Activated T-cell treated with anti-CD3 and anti-CD28 coated beads for 1 hour (primary cell): ENCODE measurements at places on chromosomes 13 and 19.

DNA sequence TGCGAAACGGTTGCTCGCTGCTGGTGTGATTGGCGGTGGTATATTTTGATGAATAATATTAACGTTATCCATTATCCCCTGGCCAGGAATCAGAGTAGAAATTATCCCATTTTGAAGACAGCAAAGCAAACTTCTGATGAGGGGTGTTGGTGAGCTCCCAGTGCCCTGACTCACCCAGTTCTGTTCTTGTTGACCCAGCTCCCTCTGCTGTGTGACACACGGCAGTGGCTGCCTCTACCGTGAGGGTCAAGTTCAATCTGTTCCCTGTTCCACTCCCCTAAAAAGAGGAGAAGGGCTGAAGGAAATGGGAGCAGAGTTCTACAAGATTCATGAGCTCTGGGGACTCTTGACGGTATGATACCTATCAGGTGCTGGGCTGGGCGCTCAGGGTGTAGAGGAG lies 2.0 kb downstream of the CAMSAP3 start:
- DNase-seq, result no peak

DNA sequence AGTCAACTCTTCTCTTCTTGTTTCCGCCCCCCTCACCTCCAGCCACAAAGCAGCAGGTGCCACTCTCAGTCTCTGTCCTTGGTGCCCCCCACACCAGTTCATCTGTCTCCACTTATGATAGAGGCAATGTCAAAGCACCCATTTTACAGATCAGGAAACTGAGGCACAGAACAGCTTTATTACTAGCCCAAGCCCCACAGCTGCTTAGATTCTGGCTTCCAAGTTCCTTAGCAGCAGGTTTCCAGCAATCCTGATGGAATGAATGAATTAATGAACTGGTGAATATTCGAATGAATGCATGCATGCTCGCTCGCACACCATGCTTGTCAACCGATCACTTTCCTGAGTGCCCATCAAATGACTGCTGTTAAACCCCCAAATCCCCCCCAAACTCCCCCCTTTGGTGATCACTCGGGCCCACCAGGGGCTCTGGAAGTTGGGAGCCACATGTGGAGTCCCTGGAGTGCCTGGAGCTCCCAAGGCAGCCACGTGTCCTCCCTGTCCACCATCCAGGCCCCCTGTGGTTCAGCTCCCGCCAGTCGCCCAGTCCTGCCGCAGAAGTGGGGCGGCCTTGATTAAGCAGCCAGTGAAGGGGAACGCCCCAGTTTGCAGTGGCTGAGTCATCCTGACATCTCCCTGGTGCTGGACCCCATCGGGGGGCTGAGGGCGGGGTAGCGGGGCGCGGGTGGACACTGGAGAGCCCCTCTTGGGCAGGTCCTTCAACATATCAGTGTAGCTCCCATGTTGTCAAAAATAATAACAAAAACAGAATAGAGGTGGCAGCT lies 6.8 kb downstream of the PTPRS start:
- DNase-seq, result no peak

DNA sequence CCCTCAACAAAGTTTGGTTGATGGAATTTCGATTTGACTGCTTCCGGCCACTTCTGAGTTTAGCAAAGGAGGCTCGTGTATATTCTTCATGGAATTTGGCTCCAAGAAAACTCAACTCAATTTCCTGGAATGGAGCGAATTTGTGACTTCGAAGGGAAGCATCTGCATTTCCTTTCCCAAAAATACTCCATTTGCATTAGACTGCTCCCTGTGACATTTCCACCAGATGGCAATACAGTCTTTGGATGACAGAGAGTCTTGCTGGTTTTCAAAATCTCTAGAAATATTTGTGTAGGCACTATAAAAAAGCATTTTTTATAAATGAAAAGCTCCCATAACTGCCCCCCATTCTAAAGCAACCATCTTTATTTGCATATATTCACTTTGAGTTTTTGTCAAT lies 4.1 kb downstream of the C1QTNF9 start:
- no peak for DNase-seq

DNA sequence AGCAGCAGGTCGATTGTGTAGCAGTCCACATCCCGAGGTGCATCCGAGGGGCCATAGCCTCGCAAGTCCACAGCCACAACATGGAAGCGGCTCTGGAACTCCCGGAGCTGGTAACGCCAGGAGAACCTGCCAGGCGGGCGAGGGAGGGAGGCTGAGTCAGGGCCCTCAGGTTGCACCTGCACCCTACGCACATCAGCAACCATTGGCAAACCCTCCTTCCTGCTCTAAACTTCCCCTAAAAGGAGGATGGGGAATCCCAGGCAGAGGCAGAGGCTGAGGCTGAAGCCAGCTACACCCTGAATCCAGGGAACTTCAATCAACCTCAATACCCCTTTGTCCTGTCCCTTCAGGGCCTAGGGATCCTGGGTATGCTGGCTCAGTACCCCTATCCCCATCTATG lies 977 bp downstream of the EPHX3 start:
- DNase-seq, result no peak

- no peak for DNase-seq
Observed at GRCh38 chr13:64482373-64482772, 2747.8 kb downstream of the PCDH9 start.

GRCh38 chr13:43195551-43195950 lies 172.2 kb downstream of the DNAJC15 start:
- no peak for DNase-seq

GRCh38 chr19:45130888-45131615 lies 29.7 kb downstream of the NKPD1 start:
- no peak for DNase-seq

DNA sequence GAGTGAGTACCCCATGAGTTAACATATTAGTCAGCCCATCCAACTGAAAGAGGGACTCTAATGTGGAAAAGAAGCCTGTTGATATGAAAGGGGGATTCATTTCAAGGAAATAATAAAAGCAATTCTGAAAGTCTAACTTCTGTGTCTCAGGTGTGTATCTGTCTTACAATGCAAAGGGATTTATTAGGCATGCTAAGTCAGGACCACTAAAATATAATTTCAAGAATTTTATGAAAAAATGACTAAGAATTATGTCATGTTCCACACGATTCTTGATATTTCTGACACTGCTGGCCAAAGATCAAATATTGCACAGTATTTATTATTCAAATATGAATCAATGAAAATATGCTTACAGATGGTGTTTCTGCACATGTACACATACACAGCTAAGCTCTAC lies 130.8 kb downstream of the KLF12 start:
- DNase-seq, result no peak

DNA sequence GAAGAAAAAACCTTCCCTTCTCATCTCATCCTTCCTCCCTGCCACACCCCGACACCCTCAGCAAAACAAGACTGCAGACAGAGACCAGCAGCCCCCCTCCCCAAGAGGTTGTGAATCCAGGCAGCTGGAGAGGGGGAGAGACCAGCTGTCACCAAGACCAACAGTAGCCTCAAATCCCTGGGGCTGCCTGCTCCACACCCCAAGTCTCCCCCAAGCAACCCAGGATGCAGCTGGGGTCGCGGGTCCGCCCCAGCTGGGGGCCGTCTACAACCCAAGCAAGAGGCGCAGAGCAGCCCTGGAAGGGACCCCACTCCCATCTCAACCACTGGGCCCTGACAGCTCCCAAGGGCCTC lies 7.1 kb downstream of the KLF16 start:
- no peak for DNase-seq

DNA sequence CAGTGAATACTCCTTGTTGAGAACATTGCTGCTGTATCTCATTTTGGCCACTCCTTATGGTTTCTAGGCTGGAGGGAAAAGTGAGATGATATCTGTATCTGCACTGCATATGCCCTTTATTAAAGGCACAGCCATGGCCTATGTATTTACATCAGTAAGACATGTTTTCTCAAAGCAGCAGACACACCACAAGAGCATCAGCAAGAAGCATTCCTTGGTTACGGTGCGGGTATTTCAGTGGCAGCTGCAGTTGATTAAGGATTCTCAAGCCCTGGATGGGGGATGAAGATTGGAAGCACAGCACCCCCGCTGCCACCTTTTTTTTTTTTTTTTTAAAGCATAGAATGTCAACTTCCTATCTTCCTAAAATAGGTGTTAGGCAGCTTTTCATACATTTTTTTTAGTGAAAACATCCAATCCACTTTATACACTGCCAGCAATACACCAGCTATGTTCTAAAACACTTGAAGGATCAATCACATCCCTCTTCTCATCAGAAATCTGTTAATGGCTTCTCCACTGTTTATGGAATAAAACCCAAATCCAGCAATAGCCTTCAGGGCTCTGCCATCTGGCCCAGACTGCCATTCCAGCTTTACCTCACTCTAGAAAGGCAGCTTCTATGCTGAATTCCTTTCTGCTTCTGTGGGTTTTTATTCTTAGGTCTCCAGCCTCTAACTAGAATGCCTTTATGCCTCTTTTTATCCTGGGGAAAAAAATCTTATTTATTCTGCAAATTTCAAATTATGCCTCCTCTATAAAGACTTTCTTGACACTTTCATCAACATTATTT lies 331.0 kb downstream of the DNAJC15 start:
- no peak for DNase-seq

- DNase-seq, result no peak
Observed at GRCh38 chr19:55694241-55694655, 19.2 kb downstream of the EPN1 start.

GRCh38 chr13:40494513-40494912 lies 171.9 kb downstream of the FOXO1 start:
- DNase-seq, result no peak

GRCh38 chr19:5086725-5087439 lies 118.0 kb downstream of the KDM4B start:
- DNase-seq, result no peak

DNA sequence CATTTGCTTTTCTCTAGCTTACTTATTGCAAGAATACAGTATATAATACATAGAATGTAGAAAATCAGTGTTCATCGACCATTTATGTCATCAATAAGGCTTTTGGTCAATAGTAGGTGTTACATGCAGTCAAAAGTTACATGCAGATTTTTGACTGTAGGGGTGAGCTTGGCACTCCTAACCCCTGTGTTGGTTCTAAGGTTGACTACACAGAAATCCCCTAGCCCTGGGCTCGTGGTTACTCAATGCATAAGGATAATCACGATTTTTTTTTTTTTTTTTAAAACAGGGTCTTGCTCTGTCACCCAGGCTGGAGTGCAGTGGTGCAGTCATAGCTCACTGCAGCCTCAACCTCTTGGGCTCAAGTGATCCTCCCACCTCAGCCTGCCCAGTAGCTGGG lies 4.0 kb upstream of the NWD1 start:
- DNase-seq, result no peak

- DNase-seq, result no peak
Observed at GRCh38 chr13:97977982-97978381, 24.5 kb downstream of the IPO5 start.

DNA sequence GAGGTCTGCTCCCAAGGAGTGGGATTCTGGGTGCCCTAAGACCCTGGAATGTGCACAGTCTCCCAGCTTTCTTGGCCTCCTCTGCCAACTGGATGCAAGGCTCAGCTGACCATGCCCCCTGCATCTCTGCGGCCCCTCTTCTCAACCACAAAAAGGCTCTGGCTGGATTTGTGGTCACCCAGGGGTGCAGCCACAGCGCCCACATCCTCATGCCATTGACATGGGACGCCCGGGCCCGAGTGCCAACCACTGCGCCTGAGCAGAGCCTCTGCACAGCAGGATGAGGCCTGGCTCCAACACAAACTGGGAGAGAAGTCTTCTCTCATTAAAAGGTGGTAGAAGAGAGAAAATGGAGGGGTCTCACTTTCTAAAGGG lies 103.5 kb downstream of the FOXO1 start:
- DNase-seq, result no peak

DNA sequence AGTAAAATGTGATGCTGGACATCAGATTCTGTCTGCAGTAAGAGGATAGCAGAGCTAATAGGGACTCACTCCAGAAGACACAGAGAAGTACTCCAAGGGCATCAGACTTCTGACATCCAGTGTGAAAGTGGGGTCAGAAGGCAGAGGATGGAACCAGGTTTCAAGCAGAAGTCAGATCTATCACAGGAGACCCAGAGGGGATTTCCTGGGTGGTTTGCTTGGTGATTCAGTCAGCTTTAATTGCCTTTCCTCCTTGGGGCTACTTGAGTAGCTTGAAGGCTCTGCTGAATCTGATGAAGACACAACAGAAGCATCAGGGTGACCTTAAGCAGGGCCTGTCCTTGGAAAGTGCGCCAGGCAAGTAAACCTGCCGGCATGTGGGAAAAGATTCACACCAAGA lies 300.6 kb downstream of the COG6 start:
- no peak for DNase-seq

DNA sequence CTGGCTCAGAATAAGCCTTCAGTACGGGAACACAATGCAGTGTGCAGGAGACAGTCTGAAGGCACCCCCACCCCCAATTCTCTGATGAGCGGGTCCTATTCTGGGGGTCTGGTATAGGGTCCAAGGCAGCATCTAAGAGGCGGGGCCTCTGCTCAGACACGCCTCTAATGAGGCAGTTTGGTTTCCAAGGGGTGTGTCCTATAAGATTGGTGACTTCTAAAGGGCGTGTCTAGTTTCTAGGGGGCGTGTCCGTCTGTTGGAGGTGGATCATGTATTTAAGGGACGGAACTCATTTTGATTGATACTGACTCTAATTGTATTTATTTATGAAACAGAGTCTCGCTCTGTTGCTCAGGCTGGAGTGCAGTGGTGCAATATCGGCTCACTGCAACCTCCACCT lies 8.7 kb downstream of the FIZ1 start:
- no peak for DNase-seq

- no peak for DNase-seq
Observed at GRCh38 chr19:10701955-10702525, 801 bp downstream of the QTRT1 start.

GRCh38 chr19:55101261-55101660 lies 16.2 kb downstream of the PPP1R12C start:
- DNase-seq, result no peak

- DNase-seq, result no peak
Observed at GRCh38 chr13:51740698-51741097, 63.3 kb downstream of the DHRS12 start.

DNA sequence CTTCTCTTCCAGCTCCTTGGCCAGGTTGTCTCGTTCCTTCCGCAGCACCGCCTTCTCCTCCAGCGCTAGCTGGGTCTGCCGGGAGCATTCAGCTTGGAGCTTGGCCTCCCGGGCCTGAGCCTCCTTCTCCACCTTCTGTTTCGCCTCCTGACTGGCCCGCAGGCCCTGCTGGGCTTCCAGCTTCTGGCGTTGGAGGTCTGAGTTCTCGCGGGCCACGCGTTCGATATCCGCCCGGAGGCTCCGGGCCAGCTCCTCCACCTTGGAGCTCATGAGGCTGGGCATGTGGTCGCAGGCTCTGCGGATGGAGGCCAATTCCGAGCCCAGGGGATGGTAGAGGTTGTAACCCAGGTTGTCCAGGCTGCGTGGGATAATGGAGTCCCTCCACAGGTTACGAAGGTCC lies 11.8 kb downstream of the PLVAP start:
- no peak for DNase-seq

DNA sequence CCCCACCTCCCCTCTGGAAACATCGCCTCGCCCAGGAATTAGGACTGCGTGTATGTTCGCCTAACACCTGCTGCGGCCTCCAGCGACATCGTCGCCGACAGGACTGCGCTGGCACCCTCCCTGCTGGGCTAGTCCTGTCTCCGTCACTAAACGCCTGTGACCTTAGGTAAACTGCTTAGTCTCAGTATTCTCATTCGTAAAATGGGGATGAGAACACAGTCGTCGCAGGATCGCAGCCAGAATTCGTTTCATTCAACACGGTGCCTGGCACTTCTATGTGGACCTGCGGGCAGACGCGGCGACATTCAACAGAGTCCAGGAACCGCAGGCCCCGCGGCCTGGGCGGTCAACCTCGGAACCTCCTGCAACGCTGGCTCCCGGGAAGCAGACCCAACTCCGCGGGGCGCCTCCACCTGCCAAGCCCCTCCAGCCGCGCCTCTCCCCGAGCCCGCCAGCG lies 485 bp downstream of the CRYL1 start:
- no peak for DNase-seq

GRCh38 chr19:44848036-44848811 lies 2.1 kb downstream of the NECTIN2 start:
- DNase-seq, result no peak
